ENCODE measurements at places on chromosomes 2 and 18. TPM values are rescaled to one million over a fixed set of nuclear protein-coding genes. Genes with fewer than 3 reads are reported as not detected.

CAPN14 gene
- polyA plus RNA-seq = 0.09 TPM

HOXD4 gene
- polyA plus RNA-seq = 8.2 TPM

SCN3A gene
- 0.45 TPM for polyA plus RNA-seq

CNGA3 gene
- polyA plus RNA-seq = 0.57 TPM

TMEM87B gene
- 13.7 TPM for polyA plus RNA-seq

QPCT gene
- 8.4 TPM for polyA plus RNA-seq

ACKR3 gene
- 22.4 TPM for polyA plus RNA-seq

TUBB8B gene
- polyA plus RNA-seq = not detected

TLX2 gene
- not detected for polyA plus RNA-seq

IL36A gene
- not detected for polyA plus RNA-seq

RBM43 gene
- polyA plus RNA-seq = 10.7 TPM

CABYR gene
- 2.7 TPM for polyA plus RNA-seq

AMER3 gene
- not detected for polyA plus RNA-seq

- DNase-seq = no peak
Observed at GRCh38 chr2:2530334-2530733, 199.3 kb upstream of the MYT1L start.

DNA sequence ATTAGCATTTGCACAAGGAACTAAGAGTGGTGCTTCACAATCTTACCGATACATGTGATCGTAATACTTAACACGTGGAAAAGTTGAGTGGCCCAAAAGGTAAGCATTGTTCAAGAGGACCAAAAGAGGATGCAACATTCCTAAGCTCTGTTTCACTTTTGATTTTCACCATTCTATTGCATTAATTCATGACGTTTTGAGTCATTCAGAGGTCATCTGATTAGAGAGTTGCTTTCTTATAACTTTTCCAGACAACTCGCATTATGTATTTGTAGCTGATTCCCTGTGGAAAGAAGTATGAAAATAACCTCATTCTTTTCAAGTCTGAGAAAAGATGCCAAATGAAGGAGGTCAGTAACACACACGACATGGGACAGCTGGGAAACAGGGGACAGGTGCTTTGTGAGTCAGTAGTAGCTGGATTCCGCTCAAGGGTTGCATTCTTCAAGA is 344.4 kb downstream of the RND3 start:
- no peak for DNase-seq

DNA sequence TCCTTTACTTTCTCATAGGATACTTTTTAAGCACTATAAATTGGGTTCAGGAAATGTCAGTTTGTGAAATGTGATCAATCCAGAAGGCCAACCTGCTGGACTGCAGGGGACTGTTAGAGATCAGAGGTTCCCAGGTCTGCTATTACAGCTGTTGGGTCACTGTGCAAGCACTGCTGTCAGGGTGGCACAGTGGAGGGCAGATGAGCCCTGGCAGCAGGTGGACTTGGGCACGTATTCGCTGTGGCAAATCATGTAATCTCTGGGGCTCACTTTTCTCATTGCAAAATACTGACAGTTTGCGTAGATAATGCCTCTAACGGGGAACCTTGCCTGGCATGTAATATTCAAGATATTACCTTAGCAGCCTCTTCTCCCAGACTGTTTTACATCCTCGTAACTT is 18.1 kb downstream of the RAB31 start:
- no peak for DNase-seq

DNA sequence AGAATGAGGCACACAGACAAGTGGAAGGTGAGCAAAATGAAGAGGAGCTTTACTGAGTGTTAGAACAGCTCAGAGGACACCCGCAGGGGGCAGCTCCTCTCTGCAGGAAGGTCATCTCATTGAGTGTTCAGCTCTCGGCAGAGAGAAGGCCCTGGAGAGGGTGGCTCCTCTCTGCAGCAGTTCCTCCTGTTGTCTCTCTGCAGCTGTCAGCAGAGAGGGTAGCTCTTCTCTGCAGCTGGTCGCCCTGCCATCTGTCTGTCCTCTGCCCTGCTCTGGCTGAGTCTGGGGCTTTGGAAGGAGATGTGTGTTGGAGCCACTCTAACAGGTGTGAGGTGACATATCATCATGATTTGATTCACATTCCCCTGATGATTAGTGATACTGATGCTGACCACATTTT is 6.8 kb upstream of the SNTG2 start:
- DNase-seq = no peak

DNA sequence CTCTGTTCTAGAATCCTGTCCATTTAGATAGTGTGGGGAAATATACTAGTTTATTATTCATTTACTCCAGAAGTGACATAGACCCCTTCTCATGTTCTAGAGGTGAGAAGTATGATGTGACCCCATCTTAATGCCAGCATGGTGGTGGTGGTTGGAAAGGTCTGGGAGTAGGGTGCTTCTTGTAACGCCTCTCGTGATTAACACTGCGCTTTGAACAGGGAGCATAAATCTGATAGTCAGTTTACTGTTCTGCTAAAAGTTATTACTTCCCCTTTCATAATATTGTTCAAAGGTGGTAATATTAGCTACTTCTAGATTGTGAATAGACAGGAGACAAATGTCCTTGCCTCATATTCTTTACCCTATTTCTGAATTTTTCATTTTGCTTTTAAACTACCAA is 35.6 kb downstream of the EHBP1 start:
- DNase-seq = no peak

DNA sequence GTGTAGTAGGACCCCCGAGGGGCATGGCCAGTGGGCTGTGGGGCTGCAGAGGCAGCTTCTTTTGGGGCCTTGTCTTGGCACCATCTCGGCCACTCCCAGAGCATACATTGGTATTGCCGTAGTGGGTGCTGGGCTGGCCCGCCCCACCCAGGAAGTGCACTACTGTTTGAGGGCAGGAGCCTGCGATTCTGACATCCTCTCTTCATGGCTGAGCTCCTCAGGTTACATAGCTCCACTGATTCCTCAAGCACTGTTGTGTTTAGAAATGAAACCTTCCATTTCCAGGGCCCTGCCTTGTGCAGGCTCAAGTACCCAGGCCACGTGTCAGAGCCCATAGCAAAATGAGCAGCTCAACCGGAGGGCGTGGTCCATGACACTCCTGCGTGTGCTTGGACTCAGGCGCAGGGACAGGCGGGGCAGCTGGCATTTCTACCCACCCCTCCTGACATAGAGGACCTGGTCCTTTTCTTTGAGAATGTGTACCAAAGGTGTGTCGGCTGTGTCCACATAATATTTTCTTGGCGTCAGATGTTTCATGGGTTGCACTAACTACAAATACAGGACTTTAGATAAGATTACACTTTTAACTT is 67.9 kb downstream of the DGKD start:
- no peak for DNase-seq

GRCh38 chr2:7071154-7071553 is 153.9 kb downstream of the RNF144A start:
- no peak for DNase-seq

GRCh38 chr2:100704156-100704555 is 115.8 kb upstream of the NPAS2 start:
- no peak for DNase-seq

DNA sequence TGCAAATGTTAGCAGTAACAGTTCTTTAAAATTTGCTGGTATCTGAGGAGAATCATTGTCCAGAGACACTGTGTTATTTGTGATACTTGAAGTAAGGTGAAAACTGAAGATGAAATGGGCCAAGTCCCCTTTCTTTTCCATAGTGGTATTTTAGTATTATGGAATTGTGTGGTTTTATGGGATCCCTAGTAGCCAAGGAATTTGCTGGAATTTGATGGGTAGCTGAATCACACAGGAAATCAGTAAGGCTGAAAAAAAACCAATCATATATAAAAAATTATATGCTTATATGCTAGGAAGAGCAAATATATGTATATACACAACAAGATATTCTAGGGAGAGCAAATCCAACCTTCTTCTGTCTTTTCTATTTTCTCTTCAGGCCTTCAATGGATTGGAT is 54.2 kb upstream of the TACR1 start:
- no peak for DNase-seq

DNA sequence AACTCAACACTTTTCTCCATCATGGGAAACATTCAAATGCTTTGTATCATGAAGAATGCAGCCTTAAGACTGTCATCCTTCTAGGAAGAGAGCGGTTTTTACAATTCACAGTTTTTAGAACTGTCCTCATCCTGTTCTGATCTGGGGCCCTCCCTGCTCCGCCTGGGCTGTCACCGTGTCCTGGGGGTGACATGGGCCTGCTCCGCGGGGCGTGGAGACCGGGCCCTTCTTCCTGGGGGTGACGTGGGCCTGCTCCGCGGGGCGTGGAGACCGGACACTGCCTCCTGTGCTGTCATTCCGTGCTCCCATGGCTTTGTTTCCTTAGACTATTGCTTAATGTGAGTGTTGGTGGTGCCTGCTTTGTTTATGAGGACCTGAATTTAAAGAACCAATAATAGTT is 122.8 kb downstream of the TMEM18 start:
- DNase-seq = no peak

DNA sequence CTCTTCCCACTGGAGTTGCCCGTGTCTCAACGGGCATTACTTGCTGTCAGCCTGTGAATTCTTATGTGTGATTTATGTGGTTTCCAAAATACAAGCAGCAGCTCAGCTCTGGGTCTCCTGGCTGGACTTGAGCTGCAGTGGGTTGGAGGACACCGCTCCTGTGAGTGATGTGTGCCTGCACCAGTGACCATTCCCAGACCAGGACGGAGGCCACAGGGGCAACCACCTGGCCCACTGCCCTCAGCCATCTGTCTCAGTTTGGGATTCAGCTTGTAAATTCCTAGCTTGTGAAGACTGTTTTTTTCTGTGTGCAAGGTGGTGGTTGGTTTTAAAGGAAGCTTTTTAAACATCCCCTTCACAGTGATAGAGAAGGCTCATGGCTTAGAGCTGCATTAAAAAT is 261.0 kb downstream of the BCL2 start:
- DNase-seq = no peak

DNA sequence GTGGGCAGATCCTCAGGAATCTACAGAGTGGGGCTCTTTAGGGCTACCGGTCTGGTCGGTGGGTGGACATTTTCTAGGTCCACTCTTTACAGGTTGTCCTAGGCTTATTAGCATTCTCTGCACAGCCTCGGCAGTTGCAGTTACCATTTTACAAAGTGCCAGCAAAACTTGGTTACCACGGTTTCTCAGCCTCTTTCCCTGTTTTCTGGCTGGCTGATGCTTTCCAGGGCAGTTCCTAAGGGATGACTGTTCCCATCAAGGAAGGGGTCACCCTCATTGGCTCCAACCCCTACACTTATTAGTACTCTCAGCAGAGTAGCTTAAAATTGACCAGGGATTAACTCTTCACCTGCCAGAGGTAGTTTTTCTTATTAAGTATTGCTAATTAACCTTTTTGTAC is 2.0 kb upstream of the AQP4 start:
- no peak for DNase-seq

GRCh38 chr2:55017880-55018279 is 32.4 kb downstream of the RTN4 start:
- DNase-seq = no peak

DNA sequence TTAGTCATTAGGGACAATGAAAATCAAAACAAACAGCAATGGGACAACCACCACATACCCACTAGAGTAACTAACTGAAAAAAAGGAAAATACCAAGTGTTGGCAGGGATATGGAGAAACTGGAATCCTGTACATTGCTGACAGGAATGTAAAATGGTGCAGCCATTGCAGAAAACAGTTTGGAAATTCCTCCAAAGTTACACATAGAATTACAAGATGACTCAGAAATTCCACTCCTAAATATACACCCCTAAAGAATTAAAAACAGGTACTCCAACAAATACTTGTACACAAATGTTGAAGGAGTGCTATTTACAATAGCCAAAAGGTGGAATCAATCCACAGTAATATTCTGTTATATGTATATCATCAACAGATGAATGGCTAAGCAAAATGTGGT is 110.9 kb downstream of the ROCK1 start:
- DNase-seq = no peak

GRCh38 chr18:3667255-3668137 is 217.5 kb downstream of the TGIF1 start:
- DNase-seq = no peak

- DNase-seq = no peak
Observed at GRCh38 chr2:204643326-204643725, 98.1 kb downstream of the PARD3B start.

GRCh38 chr2:60678551-60678950 is 77.5 kb upstream of the PAPOLG start:
- DNase-seq = no peak

GRCh38 chr2:66852953-66853352 is 418.0 kb downstream of the MEIS1 start:
- DNase-seq = no peak

DNA sequence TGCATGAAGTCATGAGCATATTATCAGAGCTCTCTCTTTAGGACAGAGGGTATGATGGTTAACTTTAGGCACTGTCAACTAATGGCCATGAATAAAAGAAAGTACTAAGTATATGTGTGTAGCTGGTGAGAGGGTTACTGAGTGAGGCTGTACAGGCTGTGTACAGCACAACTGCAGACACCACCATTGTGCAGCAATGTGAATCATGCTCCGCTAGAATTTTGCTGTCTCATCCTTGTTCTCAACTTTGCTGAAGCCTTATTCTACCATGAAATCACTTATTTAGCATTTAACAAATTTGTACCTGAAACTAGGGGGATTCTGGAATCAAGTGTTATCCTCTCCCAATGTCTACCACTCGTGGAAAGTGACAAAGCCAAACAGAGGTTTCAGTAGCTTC is 414.9 kb downstream of the PLCL1 start:
- no peak for DNase-seq

- no peak for DNase-seq
Observed at GRCh38 chr2:43452318-43452731, 143.5 kb downstream of the THADA start.

- no peak for DNase-seq
Observed at GRCh38 chr2:234058881-234059280, 8.4 kb downstream of the SPP2 start.

- DNase-seq = no peak
Observed at GRCh38 chr2:41544709-41545108, 503.1 kb upstream of the PKDCC start.

GRCh38 chr2:160321006-160321405 is 120.9 kb upstream of the ITGB6 start:
- no peak for DNase-seq

DNA sequence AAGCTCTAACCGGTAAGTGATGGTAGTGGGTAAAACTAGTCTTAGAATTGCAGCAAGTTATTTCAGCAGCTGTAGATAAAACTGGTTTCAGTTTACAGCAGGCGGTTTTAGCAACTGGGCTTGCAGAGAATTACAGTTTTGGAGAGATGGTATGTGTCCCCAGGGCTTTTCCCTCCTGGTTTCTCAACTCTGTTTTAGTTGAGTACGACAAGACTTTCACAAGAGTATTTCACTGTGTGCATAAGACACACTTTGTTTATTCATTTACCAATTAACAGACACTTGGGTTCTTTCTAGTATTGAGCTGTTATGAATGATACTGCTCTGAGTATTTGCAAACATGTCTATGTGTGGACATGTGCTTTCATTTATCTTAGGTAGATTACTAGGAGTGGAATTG is 65.6 kb upstream of the RFX8 start:
- no peak for DNase-seq

GRCh38 chr2:120842456-120843439 is 107.1 kb downstream of the GLI2 start:
- no peak for DNase-seq

GRCh38 chr2:190435031-190435670 is 27.0 kb downstream of the MFSD6 start:
- DNase-seq = no peak

- DNase-seq = no peak
Observed at GRCh38 chr2:98464772-98465310, 20.2 kb downstream of the INPP4A start.

- DNase-seq = no peak
Observed at GRCh38 chr2:191578031-191578430, 99.9 kb upstream of the NABP1 start.

Data from hindlimb muscle (tissue), 1 donor.